ENCODE measurements at places on chromosomes 13 and 19.
A peak's percentile ranks its signal among the peaks of the same experiment; 100 is the strongest.

GRCh38 chr19:342801-343421 lies 1.7 kb downstream of the MIER2 start:
- DNase-seq = no peak

DNA sequence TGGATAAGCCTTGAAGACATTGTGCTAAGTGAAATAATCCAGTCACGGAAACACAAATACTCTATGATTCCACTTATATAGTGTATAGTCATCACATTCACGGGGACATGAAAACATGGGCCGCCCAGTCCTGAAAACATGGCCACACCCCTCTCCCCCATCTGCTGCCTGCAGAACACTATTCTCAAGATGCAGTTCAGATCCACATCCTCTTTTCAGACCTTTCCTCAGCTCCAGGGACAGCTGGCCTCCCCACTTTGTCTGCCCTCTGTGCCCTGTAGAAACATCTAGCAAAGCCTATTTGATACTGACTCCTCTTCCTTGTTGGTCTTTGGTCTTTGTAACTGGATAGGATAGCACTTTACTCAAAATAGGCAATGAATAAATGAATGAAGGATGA lies 8.3 kb downstream of the RFX2 start:
- DNase-seq = no peak

- peak; percentile 79 for DNase-seq
Observed at GRCh38 chr19:43780706-43781525, at the start of gene KCNN4. Gene KCNN4, minus strand, starts transcription at chr19:43780973. Its CDS starts 112 bp downstream, at chr19:43780861.

- DNase-seq = peak; percentile 52
Observed at GRCh38 chr19:43674596-43674995, 4.6 kb upstream of the PLAUR start.

- DNase-seq = peak; percentile 82
Observed at GRCh38 chr13:102680842-102681740, 13.8 kb downstream of the METTL21C start.

- DNase-seq = no peak
Observed at GRCh38 chr19:43498233-43498842, 6.2 kb downstream of the PHLDB3 start.

DNA sequence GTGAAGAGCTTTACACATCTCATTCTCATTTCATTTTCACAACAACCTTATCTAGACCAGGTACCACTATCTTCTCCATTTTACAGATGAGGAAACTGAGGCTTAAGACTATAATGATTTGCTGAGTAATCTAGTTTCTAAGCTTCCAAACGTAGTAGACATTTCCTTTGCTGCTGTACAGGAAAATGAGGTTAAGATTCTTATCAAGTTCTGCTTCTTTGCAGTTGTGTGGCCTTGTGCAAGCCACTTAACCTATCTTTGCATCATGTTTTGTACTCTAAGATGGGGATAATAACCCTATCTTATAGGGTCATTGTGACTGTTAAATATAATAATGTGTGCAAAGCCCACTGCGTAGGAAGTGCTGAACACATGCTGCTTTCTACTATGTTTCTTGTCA lies 307.9 kb downstream of the HS6ST3 start:
- no peak for DNase-seq

DNA sequence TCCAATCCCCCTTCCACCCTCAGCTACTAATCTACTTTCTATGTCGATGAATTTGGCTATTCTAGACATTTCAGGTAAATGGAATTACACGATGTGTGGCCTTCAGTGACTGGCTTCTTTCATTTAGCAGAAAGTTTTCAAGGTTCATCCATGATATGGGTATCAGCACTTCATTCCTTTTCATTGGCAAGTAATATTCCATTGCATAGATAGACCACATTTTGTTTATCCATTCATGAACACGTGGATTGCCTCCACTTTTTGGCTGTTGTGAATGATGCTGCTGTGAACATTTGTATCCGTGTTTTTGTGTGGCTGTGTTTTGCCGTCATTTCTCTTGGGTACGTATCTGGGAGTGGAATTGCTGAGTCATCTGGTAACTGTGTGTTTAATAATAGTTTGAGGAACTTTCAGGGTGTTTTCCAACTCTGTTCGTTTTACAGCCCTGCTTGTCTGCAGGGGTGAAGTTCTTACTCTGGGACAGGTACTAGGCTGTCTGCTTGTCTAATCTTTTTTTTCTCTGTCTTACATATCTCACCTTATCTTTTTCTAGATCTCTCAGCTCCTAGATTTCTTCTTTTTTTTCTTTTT lies 32.5 kb downstream of the MARK4 start:
- peak; percentile 86 for DNase-seq

DNA sequence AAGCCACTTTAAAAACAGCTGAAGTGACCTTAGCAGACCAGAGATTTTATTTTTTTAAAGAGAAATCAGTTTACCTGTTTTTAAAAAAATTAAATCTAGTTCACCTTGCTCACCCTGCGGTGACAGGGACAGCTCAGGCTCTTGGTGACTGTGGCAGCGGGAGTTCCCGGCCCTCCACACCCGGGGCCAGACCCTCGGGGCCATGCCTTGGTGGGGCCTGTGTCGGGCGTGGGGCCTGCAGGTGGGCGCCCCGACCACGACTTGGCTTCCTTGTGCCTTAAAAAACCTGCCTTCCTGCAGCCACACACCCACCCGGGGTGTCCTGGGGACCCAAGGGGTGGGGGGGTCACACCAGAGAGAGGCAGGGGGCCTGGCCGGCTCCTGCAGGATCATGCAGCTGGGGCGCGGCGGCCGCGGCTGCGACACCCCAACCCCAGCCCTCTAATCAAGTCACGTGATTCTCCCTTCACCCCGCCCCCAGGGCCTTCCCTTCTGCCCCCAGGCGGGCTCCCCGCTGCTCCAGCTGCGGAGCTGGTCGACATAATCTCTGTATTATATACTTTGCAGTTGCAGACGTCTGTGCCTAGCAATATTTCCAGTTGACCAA lies 10.8 kb downstream of the PLPPR3 start:
- DNase-seq = no peak

GRCh38 chr19:12639901-12640613 lies 26.5 kb downstream of the MAN2B1 start:
- peak; percentile 93 for DNase-seq

DNA sequence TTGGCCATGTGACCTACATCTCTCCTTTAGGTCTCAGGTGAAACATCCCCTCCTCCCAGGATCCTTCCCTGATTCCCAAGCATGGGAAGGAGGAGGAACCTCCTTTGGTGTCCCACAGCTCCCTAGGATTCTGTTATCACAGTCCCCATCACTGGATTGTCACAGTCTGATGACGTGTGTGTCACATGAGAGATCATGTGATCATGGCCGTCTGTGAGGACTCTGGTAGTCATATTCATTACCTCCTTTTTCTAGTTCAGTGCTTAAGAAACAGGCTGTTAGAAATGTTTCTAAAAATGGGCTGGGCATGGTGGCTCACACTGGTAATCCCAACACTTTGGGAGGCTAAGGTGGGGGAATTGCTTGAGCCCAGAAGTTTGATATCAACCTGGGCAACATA lies 3.0 kb downstream of the DHX34 start:
- no peak for DNase-seq

- DNase-seq = no peak
Observed at GRCh38 chr13:107753291-107753690, 462.0 kb downstream of the LIG4 start.

- DNase-seq = no peak
Observed at GRCh38 chr19:49167857-49168409, 10.3 kb downstream of the TRPM4 start.

- DNase-seq = no peak
Observed at GRCh38 chr19:39238209-39238608, 6.6 kb downstream of the IFNL3 start.

GRCh38 chr19:38685666-38686529 lies 38.4 kb downstream of the ACTN4 start:
- peak; percentile 54 for DNase-seq

GRCh38 chr19:10431254-10431942 lies 11.1 kb downstream of the PDE4A start:
- DNase-seq = peak; percentile 79

DNA sequence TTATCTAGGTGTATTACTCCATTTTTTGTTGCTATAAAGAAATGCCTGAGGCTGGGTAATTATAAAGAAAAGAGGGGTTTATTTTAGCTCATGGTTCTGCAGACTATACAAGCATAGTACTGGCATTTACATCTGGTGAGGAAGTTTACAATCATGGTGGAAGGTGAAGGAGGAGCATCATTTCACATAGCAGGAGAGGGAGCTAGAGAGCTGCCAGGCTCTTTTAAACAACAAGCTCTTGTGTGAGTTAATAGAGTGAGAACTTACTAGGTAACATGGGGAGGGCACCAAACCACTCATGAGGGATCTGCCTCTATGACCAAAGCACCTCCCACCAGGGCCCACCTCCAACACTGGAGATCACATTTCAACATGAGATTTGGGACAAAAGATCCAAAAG lies 221.7 kb upstream of the GPC6 start:
- DNase-seq = no peak

DNA sequence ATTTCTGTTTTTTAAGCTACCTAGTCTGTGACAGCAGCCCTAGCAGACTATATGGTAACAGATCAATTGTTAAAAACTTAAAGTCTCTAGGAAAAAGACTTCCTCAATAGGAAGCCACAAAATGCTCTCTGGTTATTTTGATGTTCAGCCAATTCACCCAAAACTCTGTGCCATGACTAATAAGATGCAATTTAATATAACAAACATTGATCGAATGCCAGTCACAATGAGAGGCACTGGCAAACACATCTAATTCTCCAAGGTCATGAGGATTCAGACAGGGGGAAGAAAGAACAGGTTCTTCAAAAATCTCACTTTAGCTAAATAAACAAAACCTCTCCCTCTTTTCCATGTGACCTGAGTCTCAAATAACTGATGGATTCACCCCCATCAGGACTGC lies 107.5 kb downstream of the SUCLA2 start:
- DNase-seq = no peak

DNA sequence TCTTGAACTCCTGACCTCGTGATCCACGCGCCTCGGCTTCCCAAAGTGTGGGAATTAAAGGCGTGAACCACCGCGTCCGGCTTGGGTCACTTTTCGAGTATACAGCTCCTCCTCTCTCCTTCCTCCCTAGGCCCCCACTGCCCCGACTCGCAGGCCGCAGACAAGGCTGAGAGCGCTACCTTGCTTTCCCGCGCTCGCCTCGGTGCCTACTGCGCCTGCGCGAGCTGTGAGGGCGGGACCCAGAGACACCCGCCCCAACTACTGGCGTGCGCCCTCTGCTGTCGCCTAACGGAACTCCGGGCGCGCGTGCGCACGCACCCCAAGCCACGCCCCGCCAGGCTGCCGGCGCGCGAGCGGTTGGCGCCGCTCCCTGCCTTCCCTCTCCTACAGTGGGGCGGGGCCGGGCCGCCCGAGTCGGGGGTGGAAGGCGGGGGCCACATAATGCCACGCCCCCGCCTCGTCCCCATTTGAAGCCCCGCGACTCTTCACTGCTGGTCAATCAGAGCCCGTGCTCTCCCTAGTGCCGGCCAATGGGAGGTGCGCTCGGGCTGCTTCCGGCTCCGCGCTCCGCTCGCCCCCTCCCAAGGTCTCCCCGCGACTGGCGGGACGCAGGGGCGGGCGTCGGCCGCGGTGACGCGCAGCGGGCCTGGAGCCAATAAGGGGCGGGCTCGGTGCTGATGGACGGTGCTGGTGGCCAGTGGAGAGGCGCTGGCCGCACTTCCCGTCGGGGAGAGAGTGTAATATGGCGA lies at the start of gene RAB8A:
Gene RAB8A, plus strand, starts transcription at position 730 of the 749 bp plus-strand sequence. Its CDS starts 13 bp downstream, at position 743.
- peak; percentile 99 for DNase-seq

- no peak for DNase-seq
Observed at GRCh38 chr19:49660338-49660961, 5.2 kb downstream of the IRF3 start.

GRCh38 chr13:113146750-113147149 lies 11.7 kb upstream of the PROZ start:
- no peak for DNase-seq

GRCh38 chr19:54937926-54938325 lies 9.4 kb downstream of the NLRP7 start:
- peak; percentile 50 for DNase-seq

DNA sequence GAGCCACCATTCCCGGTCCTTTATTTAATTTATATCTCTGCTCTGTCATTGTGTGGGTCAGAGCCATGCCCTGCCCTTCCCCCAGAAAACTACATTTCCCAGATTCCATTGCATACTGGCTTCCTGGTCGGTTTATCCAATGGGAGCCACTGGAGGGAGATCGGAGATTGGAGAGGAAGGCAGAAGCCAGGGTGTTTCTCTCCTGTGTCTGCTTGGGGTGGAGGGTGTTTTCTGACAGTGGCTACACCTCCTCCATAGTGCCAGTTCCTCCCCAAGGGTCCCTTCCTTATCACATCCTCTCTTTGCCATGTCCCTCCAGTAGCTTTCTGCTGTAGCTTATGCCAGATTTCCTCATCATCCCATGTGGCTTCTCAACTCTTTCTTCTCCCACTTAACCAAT lies 19.0 kb downstream of the OLFM2 start:
- no peak for DNase-seq

- DNase-seq = no peak
Observed at GRCh38 chr19:55901369-55902079, 30.6 kb downstream of the NLRP13 start.

DNA sequence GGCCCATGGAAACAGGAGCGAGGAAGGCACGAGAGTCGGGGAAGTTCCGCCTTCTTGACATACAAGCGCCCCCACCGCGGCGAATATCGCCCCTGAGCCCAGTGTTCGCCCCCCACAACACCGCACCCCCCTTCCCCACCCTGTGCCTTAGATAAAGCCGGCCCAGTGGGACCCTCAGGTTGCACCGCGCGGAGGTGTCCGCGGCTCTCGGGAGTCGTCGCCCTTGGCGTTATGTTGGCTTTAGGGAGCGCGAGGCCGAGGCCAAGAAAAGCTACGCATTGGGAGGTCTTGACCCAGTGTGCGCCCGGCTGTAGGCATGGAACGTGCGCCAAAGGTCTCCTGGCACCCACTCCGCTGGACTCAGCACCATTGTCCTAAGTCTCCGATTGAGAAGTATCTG lies 603 bp upstream of the ZNF132 start:
- no peak for DNase-seq

- peak; percentile 41 for DNase-seq
Observed at GRCh38 chr13:95643936-95644598, 439 bp downstream of the DZIP1 start.

DNA sequence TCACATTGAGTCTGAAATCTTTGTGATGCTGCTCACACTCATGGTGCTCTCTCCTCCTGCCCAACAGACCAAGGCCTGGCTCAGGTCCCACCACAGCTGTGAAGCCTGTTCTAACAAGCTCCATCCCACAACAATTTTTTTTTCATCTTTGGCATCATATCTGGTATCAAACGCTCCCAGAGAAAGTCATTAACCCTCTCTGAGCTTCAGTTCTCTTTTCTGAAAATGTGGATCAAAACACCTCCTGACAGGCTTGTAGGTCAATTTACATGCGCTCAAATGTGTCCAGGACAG lies 224.4 kb downstream of the LACC1 start:
- no peak for DNase-seq

- no peak for DNase-seq
Observed at GRCh38 chr19:9306443-9306842, 3.2 kb downstream of the ZNF699 start.

GRCh38 chr19:52464798-52465470 lies 11.6 kb downstream of the ZNF578 start:
- no peak for DNase-seq

DNA sequence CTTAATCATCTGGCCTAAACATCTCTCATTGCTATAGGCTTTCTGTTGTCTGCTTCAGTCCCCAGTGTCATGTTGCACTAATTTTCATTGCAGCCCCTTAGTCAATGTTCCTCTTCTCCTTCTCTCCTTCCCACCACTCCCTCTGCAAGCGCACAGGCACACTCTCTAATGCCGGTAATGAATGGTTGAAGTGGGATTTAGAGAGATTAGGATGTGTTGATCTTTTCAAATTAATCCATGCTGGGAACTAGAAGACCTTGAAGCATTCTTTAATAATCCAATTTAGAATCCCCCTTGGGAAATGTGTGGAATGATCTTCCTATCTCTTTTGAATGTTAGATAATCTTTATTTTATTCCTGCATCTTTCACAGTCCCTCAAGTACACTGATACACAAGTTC lies 33.2 kb upstream of the NDFIP2 start:
- DNase-seq = no peak
